Stimulated activated naive B cell treated with anti-CD40 and anti-IgM and Interleukin-4, amounts not matched to agents 10 μg/mL and 1 μg/mL and 100 μg/mL, for 72 hours (primary cell): ENCODE measurements at places on chromosomes 1 and 21.
A peak's percentile ranks its signal among the peaks of the same experiment; 100 is the strongest.

GRCh38 chr1:160494620-160495019 lies 28.4 kb downstream of the SLAMF6 start:
- no peak for DNase-seq

GRCh38 chr1:218164111-218164929 lies 120.8 kb upstream of the RRP15 start:
- no peak for DNase-seq

GRCh38 chr1:232473324-232473723 lies 156.6 kb downstream of the SIPA1L2 start:
- no peak for DNase-seq

- DNase-seq: no peak
Measured at GRCh38 chr1:95553595-95553994, 319.6 kb downstream of the RWDD3 start.

DNA sequence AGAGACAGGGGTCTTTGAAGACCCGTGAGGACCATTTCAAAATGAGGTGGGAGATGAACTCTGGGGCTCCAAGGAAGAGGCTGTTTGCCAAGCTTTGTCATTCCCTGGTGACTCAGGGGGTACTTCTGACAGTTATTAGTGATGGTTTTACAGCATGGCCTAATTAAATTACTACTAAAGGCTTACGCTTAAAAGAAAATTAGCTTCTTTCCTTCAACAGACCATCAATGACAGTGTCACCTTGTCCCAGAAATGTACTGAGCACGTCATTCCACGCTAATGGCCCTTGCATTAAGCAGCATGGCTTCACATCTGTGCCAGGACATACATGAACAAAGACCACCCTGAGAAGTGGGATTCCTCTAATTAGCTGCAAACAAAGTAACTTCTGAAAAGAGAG lies 5.1 kb upstream of the UTS2 start:
- no peak for DNase-seq

GRCh38 chr1:17419626-17420328 lies 19.7 kb downstream of the RCC2 start:
- peak; percentile 39 for DNase-seq

DNA sequence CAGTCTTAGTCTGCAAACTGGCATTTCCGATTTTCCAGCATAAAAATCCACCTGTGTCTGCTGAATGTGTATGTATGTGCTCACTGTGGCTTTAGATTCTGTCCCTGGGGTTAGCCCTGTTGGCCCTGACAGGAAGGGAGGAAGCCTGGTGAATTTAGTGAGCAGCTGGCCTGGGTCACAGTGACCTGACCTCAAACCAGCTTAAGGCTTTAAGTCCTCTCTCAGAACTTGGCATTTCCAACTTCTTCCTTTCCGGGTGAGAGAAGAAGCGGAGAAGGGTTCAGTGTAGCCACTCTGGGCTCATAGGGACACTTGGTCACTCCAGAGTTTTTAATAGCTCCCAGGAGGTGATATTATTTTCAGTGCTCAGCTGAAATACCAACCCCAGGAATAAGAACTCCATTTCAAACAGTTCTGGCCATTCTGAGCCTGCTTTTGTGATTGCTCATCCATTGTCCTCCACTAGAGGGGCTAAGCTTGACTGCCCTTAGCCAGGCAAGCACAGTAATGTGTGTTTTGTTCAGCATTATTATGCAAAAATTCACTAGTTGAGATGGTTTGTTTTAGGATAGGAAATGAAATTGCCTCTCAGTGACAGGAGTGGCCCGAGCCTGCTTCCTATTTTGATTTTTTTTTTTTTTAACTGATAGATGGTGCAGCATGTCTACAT lies 2.5 kb upstream of the OLFML3 start:
- no peak for DNase-seq

GRCh38 chr1:116586741-116587143 lies 15.9 kb upstream of the CD58 start:
- DNase-seq: peak; percentile 76

DNA sequence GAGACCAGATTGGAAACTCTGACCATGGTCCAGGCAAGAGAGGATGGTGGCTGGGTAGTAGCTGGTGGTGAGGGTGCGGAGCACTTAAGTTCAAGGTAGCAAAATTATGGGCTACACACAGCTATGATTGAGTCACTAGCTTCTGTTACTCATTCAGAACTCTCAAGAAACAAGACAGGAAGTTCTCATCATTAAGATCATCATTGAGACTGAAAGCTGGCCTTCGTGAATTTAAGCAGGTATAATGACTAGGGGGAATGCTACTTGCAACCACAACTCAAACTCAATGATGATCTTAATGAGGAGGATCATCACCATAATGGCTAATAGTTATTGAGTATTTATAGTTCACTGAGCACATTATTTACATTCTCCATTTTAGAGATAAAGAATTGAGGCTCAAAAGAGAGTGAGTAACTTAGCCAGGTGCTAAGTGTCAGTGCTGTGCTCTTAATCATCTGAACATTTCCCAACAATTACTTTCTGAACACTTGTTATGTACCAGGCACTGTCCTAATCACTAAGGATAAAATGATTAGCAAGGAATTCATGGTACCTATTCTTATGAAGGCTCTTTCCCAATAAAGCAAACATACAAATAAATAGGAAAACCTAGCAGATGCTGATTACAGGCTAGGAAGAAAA lies 286.3 kb upstream of the C1orf105 start:
- DNase-seq: no peak

DNA sequence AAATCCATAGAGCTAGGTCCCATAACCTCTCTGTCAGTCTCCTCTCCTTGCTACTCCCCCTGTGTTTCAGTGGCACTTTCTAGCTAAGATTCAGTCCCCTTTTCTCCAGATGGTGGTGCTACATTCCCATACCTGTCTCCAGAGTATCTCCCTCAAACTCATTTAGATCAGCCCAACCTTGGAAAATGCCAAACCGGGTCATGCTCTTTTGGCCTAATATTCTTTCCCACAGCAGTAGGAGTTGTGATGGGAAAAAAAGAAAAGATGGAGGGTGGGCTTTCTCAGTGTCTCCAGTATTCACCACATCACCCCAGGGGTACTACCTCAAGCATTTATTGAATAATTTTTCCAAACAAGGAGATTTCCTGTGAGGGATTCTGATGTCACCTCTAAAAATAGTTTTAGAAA lies 3.2 kb upstream of the RXFP4 start:
- no peak for DNase-seq

DNA sequence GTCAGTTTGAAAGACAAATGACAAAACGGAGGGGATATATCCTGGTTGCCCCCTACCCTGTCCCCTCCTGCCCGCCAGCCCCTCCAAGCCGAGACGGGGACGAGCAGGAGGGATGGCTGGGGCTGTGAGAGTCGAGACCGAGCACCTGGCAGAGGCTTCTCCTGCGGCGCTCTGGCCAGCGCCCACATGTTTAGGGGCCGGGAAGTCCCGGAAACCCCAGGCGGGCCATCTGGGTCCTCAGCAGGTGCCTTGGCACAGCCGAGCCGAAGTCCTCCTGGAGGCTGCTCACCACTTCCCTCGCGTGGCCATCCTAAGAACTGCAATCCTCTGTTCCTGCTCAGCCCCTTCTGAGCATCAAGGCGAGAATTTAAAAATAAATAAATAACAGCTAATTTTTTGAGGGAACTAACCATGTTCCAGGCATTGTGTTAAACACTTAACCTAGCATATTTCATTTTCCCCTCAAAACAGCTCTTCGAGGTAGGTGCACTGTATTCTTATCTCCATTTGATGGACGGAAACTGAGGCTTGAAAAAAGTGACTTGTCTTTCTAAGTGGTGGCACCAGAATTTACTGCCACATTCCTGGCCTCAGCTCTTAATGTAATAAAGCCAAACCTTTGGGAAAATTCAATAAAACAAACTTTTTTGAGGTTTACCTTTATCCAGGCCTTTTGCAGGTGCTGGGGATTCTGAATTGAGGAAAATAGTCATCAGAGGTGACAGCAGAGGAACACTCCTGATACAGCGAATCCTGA lies 3.5 kb upstream of the RIMS3 start:
- DNase-seq: peak; percentile 81

DNA sequence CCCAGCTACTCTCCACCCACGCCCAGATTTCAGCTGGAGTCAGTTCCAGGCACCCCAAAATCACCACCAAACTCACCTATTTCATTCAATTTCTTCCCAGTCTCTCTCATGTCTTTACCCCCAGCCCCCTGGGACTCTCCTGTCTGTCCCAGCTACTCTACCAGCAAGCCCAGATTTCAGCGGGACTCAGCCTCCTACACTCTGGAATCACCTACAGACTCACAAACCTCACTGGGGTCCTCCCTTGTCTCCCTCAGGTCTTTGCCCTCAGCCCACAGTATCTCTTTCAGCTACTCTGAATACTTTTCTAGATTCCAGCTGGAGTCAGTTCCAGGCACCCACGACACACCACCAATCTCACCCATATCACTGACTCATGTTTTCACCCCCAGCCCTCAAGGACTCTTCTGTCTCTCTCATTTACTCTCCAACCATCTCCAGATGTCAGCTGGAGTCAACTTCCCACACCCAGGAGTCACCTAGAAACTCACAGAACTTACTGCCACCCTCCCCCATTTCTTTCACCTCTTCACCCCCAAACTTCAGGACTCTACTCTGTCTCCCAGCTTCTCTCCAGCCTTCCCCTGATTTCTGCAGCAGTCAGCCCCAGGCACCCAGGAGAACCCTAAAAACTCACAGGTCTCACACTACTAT lies 1529.3 kb upstream of the TPTE start:
- no peak for DNase-seq

- DNase-seq: no peak
Measured at GRCh38 chr1:219568733-219569132, 44.2 kb downstream of the ZC3H11B start.

DNA sequence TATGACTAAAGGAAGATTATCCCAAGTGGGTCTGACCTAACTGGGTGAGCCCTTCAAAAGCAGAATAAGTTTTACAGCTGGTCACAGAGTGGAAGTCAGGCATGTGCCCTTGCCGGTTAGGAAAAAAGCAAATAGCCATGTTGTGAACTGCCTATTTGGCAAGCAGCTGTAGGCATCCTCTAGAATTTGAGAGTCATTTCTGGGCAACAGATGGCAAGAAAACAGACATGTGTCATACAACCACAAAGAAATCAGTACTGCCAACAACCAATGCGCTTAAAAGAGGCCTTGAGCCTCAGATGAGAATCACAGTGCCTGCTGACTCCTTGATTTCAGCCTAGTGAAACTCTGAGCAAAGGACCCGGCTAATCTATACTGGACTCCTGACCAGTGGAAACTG lies 26.8 kb downstream of the LRRC53 start:
- no peak for DNase-seq

DNA sequence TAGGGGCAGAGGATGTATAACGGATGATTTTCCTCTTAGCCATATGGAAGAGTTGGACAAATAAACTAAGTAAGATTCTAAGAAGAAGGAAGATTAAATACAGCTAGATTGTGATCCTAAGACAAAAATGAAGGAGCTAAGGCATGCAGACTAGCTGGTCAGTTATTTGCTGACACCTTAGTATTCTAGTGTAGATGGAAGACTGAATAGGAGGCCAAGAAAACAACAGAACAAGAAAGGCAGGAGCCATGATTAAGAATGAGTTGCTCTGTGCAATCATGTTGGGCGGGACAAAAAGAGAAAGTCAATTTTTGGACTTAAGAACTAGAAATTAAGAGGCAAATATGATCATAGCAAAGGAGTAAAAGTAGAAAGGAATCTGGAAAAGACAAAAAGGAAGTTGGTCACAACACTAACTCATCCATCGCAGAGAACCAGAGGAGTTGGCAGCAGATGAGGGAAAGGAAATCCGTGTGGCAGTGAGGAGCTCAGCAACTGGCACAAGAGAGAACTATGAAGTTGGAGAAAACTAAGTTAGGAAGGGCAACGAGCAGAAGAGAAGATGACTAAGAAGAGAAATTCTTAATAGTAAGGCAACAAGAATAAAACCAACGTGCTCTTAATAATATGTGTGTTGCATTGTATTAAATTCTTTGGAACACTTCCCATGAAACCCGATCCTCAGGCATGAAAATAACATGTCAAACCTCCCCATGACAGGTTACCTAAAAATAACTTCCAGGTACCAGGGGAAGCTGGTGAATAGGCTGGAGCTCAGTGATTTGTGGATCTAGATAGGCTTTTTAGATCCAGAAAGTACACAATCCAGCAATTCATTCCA lies 234.4 kb downstream of the LTN1 start:
- no peak for DNase-seq

DNA sequence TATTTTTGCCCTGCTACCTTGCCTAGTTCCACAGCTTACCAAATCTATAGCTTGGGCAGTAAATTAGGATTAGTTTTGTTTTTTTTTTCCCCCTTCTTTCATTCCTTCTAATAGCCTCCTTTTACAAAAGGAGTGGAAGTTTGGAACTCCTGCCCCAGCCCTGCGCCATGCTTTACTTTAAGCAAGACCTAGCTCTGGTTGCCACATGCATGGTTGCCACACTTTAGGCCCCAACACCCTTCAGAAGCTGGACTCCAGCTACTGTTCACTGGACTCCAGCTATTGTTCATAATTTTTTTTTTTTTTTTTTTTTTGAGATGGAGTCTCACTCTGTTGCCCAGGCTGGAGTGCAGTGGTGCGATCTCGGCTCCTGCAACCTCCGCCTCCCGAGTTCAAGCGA lies 115.8 kb downstream of the NR5A2 start:
- DNase-seq: no peak

GRCh38 chr1:70760154-70760553 lies 287.5 kb downstream of the PTGER3 start:
- DNase-seq: no peak

- DNase-seq: no peak
Measured at GRCh38 chr1:107659961-107660360, 305.0 kb downstream of the VAV3 start.

GRCh38 chr21:39430954-39431353 lies 14.6 kb downstream of the LCA5L start:
- DNase-seq: no peak

GRCh38 chr1:234971586-234972297 lies 156.9 kb downstream of the TOMM20 start:
- DNase-seq: no peak

- DNase-seq: peak; percentile 69
Measured at GRCh38 chr1:222772996-222773379, 36.0 kb downstream of the FAM177B start.

DNA sequence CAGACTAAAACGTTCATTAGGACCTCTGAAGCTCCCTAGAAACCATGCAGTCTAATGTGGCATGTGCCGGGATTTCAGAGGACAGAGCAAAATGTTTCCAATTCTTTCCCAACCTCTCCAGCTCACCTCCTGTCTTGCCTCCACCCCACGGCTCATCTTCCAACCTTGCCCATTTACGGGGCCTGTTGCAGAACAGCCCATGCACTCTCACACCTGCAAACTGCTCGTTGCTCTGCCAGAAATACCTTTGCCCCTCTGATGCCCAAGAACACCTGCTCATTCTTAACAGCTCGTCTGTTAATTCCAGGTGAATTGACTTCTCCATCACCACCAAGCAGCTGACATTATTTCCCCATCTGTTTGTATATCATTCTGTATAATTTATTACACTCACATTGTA lies 53.9 kb upstream of the LBR start:
- no peak for DNase-seq
